ENCODE measurements at places on chromosomes 3 and 15. TPM values are rescaled to one million over a fixed set of nuclear protein-coding genes. Genes with fewer than 3 reads are reported as not detected.
A peak's percentile ranks its signal among the peaks of the same experiment; 100 is the strongest.

Gene GOLGA8R
- not detected for polyA plus RNA-seq

- DNase-seq, result no peak
Measured at GRCh38 chr3:160879859-160880258, 123.8 kb downstream of the PPM1L start.

DNA sequence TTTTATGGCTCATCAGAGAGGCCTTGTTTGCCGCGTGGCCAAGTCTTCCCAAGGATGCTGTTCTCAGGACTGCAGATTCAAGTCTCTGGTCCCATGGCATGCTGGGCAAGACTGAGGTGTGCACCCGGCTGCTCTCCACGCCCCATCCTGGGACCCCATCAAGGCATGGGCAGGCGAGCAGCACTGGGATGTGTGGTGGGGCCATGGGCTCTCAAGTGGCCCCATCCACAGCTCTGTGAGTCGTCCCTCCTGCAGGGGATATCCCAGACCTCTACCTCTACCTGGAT lies 13.1 kb upstream of the GP9 start:
- no peak for DNase-seq

DNA sequence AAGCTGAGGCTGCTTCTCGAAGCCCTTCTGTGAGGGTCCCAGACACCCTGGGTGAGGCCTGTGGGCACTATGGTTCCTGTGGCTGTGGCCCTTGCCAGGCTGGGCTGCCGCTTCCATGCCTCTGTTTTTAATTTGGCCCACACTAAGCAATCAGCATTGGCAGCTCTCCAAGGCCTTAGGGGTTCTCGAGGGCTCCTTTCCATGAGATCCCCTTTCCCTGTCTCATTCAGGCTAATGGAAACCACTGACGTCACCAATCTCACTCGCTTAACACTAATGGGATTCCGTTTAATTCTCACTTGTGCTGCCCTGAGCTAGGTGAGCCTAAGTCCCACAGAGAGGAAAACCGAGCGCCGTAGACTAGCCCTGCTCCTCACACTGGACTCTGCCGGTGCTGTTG lies 60.2 kb upstream of the RAB6B start:
- DNase-seq, result no peak

Gene MELTF
- 0.36 TPM for polyA plus RNA-seq

DNA sequence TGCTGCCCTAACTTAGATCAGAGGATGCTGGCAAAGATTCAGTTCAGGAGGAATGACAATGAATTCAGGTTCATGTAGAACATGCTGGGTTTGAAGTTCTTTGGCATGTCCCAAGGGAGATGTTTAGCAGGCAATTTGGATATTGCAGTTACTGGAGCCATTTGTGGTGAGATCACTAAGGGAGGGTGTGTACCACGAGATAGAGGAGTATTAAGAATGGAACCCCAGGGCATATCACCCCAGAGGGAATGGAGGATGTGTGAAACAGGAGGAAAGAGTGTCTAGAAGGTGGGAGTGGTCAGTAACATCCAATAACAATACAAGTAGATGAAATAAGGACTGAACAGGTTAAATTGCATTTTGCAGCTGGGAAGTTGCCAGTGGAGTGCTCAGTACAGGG lies 87.1 kb downstream of the CCR1 start:
- DNase-seq, result no peak

GRCh38 chr15:71588746-71589145 lies 221.6 kb upstream of the NR2E3 start:
- DNase-seq, result no peak

DNA sequence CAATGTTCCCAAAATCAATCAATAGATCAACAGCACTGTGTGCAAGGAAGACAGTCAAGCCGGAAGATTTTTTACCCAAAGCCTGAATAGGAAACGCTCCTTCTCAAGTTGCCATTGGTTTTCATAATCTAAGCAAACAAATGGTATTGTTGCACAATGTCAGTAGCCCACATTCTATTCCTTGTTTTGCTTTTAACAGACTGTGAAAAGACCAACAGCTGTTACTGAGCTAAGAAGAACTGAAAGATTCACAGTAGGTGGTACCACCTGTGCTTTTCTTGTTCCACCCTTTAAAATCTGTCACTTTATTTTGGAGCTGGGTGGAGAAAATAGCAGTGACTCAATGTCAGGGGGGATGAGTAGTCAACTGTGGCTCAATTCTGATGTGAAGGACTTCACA lies 357.5 kb upstream of the CADM2 start:
- no peak for DNase-seq

Gene CASR
- not detected for polyA plus RNA-seq

GRCh38 chr3:124565013-124565412 lies 165.2 kb upstream of the UMPS start:
- DNase-seq, result peak; percentile 57

DNA sequence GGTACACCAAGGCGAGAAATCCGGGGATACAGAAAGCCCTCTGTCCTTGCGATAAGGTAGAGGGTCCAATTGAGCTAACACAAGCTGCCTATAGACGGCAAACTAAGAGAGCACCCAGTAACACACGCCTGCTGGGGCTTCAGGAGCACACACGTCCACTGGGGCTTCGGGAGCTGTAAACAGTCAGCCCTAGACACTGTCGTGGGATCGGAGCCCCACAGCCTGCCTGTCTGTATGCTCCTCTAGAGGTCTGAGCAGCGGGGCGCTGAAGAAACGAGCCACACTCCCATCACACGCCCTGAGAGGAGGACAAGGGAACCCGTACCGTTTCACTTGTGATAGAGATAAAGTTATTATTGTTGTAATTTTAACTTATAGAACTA lies 486 bp downstream of the SAMMSON start:
- DNase-seq, result no peak

- no peak for DNase-seq
Measured at GRCh38 chr3:55337641-55338180, 149.4 kb downstream of the WNT5A start.

DNA sequence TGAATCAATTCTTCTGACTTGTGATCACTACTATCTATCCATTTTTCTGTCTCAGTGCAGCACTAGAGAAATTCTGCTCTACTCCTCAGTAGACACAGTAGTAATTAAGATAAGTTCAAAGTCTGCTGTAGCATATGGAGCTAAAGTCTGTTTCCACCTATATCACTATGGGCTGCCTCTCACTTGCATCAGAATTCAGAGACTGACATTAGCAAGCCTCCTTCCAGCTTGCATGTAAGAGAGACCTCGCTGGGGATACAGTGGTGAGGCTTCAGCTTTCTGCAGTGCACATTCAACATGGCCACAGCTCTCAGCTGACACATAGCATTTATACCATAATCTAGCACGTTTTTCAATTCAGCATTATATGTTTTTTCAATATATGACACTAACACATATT lies 217.0 kb downstream of the PLOD2 start:
- no peak for DNase-seq

Gene TTLL13
- polyA plus RNA-seq, result 0.17 TPM

- no peak for DNase-seq
Measured at GRCh38 chr3:151837057-151837456, 23.1 kb downstream of the AADAC start.
